ENCODE measurements at places on chromosomes 11 and 22.

DNA sequence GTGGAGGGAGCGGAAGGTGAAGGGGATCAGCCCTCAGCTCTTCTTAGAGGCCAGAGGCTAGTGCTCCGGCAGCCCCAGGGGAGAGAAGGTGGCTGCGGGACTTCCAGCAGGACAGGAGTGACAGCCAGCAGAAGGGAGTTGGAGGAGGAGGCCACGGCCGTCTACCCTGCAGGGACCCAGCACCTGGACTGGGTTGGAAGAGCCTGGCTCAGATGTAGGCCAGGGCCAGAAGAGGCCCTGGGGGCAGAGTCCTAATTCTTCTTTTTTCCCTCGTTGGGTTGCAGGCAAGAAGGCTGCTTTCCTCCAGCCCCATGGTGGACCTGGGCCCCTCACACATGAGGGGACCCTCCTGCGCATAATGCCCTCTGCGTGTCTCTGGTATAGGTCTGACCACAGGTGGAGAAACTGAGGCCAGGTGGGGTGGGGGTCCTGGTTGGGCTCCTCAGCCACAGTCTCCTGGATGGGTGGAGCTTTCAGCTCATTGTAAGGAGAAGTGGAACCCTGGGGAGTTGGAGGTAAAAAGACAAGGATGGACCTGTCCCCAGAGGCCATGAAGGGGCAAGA, 2.3 kb upstream of the MCAM start:
- no peak for DNase-seq

DNA sequence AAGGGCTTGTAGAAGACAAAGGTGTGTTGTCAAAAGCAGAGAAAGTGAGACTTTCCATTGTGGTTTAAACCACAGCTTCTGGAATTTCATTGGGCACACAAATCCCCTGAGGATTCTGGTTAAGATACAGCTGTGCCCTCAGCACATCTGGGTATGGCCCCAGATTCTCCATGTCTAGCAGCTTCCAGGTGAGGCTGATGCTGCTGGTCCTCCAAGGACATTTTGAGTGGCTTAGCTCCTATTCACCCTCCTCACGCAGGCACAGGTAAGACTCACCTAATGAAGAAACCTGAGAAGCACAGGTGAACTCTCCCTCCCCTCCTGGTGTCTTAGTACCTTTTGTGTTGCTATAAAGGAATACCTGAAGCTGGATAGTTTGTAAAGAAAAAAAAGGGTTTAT, 88.9 kb upstream of the IGLL5 start:
- DNase-seq: no peak

GRCh38 chr11:86675017-86675416, 2.6 kb upstream of the ME3 start:
- DNase-seq: no peak

DNA sequence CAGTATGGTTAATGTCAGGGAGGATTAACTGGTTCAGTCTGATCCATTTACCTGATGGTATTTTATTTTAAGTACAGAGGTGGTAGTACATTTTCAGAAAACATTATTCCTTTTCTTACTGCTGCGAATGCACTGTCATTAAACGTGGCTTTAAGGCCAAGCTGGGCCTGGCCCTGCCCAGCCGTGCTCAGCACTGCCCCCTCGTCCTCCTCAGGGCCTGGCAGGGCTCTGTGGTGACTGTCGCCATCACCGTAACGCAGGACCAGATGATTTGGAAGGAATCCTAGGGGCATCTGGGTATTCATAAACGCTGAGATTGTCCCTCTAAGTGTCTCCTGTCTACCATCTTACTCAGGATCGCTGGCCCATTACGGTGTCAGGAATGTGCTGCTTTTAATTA, 302.0 kb downstream of the TBC1D22A start:
- no peak for DNase-seq

GRCh38 chr11:3154001-3154599, 11.0 kb downstream of the OSBPL5 start:
- no peak for DNase-seq

GRCh38 chr11:8218840-8219239, 44.8 kb downstream of the LMO1 start:
- DNase-seq: no peak

GRCh38 chr11:111081021-111081511, 164.5 kb upstream of the POU2AF2 start:
- DNase-seq: no peak

DNA sequence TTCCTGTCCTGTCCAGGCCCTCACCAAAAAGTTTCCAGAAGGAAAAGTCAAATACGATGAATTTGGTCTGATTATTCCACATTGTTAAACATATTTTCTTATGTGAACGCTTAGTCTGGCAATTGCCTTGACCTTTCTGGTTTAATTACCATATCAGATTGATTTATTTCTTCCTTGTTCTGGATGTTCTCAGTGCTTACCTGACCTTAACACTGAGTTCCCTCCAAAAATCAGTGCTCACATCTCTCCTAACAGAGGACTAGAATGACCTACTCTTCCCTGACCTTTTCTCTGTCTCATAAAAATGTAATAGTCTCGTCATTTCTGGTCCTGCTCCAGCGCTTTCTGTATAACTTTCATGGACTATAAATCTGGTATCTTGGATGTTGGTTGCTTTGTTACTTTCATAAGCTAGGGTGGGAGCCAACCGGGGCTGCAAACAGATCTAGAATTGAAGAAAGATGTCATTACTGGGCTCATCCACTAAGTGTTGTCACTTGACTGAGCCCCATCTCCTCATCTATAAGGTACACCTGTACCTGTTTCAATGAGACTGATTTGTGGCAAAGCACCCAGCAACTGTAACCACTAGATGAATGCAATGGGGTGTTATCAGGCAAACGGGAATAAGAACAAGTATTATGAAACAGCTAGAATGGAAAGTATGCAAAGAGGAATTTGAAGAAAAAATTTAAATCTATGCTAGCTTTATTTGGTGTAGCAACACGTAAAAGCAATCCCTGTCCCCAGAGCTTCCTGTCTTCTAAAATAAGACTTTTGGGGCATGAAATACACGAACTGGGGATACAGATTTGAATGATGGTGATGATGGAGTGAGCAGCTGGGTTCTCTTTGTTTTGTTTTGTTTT, 2.4 kb downstream of the FADS2 start:
- no peak for DNase-seq

- DNase-seq: no peak
Measured at GRCh38 chr11:111272420-111272819, 25.9 kb upstream of the POU2AF3 start.

GRCh38 chr11:72924568-72925190, 110.5 kb downstream of the ATG16L2 start:
- DNase-seq: no peak

- DNase-seq: no peak
Measured at GRCh38 chr11:68352591-68352990, 40.2 kb downstream of the LRP5 start.

All from stimulated activated CD8-positive, alpha-beta memory T cell treated with anti-CD3 and anti-CD28 coated beads, Interleukin-12 subunit alpha, Interleukin-12 subunit beta, amount 100 ng/mL, for 4 hours (primary cell).